ENCODE measurements at places on chromosomes 6 and 20. TPM values are rescaled to one million over a fixed set of nuclear protein-coding genes. Genes with fewer than 3 reads are reported as not detected.

GRCh38 chr6:139364302-139364981 lies 10.0 kb downstream of the CITED2 start:
- peaks cover 25% of the 10 kb centered on the region for H3K4me1 ChIP-seq
- H3K27ac ChIP-seq = no peak overlapping the region
- H3K36me3 ChIP-seq = no peaks in the 10 kb centered on the region
- DNase-seq = no peak
- H3K4me3 ChIP-seq = no peak overlapping the region

DNA sequence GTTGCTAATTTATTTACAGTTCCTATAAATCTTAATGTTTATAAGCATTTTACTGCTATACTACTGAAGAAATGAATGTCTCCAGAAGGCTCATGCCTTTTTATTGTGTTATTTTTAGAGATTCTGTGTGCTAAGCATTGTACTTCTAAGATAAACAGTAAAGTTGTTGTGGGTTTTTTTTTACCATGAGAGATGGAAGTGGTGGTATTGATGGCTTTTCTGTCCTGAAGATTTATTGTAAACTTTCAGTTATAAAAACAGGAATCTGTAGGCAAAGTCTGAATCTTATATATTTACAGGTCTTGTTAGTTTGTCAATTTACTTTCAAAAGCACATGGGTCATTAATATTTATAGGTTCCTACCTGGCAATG lies 246.9 kb downstream of the TMEM242 start:
- H3K36me3 ChIP-seq = peaks cover 4% of the 10 kb centered on the region
- H3K27me3 ChIP-seq = no peaks in the 10 kb centered on the region
- H3K27ac ChIP-seq = no peak overlapping the region
- DNase-seq = no peak

- no peak overlapping the region for H3K27ac ChIP-seq
- no peak for DNase-seq
- H3K27me3 ChIP-seq = no peaks in the 10 kb centered on the region
- no peak overlapping the region for H3K4me3 ChIP-seq
Observed at GRCh38 chr6:42702200-42702599, 20.2 kb downstream of the PRPH2 start.

DNA sequence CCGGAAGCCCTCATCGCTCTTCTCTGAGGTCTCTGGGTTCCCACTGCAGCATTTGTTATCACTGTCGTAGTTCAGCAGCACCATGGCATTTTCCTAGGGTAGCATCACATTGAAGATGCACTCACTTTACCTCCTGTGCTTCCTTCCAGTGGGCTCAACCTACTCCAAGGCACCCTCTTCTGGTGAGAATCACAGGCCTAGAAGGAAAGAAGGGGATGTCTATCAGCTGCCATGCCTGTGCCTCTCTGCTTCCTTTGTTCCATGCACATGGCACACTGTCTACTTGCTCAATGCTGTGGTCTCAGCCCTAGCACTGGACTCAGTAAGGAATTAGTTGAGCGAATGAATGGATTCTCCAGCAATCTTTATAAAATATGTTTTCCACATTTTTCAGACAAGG lies 22.6 kb downstream of the CST4 start:
- H3K27ac ChIP-seq = no peak overlapping the region
- no peaks in the 10 kb centered on the region for H3K27me3 ChIP-seq
- DNase-seq = no peak
- H3K4me1 ChIP-seq = peaks cover 5% of the 10 kb centered on the region

GRCh38 chr20:1332749-1333300 lies 3.9 kb upstream of the SDCBP2 start:
- H3K4me3 ChIP-seq = no peak overlapping the region
- peaks cover 5% of the 10 kb centered on the region for H3K36me3 ChIP-seq
- peaks cover 4% of the 10 kb centered on the region for H3K4me1 ChIP-seq
- no peak for DNase-seq
- no peak overlapping the region for H3K27ac ChIP-seq

- H3K27me3 ChIP-seq = no peaks in the 10 kb centered on the region
- DNase-seq = no peak
- peaks cover 22% of the 10 kb centered on the region for H3K4me1 ChIP-seq
- H3K27ac ChIP-seq = peak overlapping the region; percentile 59
- peaks cover 16% of the 10 kb centered on the region for H3K36me3 ChIP-seq
Observed at GRCh38 chr20:32190616-32191415, 16.7 kb downstream of the PLAGL2 start.

DNA sequence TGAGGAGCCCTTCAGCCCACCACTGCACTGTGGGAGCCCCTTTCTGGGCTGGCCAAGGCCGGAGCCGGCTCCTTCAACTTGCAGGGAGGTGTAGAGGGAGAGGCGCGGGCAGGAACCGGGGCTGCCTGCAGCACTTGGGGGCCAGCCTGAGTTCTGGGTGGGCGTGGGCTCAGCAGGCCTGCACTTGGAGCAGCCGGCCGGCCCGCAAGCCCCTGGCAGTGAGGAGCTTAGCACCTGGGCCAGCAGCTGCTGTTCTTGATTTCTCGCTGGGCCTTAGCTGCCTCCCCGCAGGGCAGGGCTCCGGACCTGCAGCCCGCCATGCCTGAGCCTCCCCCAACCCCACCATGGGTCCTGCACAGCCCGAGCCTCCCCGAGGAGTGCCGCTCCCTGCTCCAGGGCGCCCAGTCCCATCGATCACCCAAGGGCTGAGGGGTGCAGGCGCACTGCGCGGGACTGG lies 101.7 kb upstream of the ADGRB3 start:
- no peak overlapping the region for H3K4me3 ChIP-seq
- H3K27ac ChIP-seq = no peak overlapping the region
- no peaks in the 10 kb centered on the region for H3K4me1 ChIP-seq
- no peaks in the 10 kb centered on the region for H3K36me3 ChIP-seq
- no peak for DNase-seq

DNA sequence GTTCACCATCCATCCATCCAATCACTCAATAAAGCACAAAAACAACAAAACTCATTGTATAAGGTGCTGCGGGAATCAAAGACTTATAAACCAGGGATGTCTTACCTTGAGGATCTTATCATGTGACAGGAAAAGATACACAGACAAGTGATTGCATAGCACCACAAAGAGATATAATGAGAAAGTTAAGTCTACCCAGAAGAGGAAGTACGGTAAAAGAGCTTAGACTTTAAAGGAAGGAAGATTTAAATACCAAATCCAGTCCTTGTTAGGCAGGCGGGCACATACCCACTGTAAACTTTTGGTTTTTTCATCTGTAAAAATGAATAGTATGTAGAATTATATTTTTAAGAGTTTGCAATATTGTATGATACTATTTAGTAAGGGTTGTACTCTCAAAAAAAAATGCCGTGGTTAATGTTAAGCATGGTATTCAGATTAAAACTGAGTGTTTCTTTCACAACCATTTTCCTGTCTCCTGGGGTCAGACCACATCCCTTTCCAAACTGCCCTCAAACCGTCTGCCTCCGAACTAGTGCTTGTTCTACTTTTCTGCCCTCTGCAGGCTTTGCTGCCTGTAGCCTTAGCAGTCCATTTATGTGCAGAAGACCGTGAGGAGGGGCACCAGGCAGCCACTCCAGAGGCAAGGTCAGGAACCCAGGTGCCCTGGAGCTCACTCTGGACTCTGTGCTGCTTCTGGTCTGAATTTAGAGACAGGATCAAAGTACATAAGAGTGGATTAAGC lies 179.5 kb upstream of the SYNDIG1 start:
- H3K4me1 ChIP-seq = no peaks in the 10 kb centered on the region
- peaks cover 19% of the 10 kb centered on the region for H3K27me3 ChIP-seq
- DNase-seq = no peak
- H3K4me3 ChIP-seq = no peak overlapping the region
- H3K36me3 ChIP-seq = no peaks in the 10 kb centered on the region
- H3K27ac ChIP-seq = no peak overlapping the region

DNA sequence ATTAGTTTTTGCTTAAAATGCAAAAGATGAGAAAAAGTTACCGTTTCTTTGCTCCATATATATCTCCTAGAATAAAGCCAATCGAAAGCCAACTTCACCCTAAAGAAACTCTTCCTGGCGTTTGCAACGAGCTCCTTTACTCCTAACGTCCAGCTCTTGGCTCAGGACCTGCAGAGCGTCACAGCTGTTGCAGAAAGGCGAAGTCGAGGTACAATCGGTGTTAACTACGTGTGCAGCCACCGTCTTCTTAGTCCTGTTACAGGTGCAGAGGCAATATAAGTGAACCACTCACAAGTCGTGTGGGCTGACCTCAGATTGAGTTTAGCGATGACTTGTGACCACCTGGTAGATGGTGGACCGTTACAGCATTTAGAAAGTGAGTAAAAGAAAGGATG lies 113.1 kb downstream of the TRIM27 start:
- DNase-seq = no peak
- peak overlapping the region; percentile 6 for H3K4me3 ChIP-seq
- H3K36me3 ChIP-seq = no peaks in the 10 kb centered on the region
- peaks cover 97% of the 10 kb centered on the region for H3K27me3 ChIP-seq
- peaks cover 16% of the 10 kb centered on the region for H3K4me1 ChIP-seq
- H3K27ac ChIP-seq = no peak overlapping the region

DNA sequence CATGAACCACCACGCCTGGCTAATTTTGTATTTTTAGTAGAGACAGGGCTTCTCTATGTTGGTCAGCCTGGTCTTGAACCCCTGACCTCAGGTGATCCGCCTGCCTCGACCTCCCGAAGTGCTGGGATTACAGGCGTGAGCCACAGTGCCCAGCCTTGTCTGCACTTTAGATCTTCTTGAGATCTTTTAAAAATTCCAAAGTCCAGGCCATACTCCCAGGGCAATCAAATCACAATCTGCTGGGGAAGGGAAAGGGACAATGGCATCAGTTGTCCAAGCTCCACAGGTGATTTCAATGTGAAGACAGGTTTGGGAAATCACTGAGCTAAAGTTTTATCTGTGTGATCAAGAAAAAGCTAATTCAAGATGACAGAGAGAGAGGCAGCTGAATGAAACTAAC lies 16.9 kb downstream of the NCOA6 start:
- no peaks in the 10 kb centered on the region for H3K27me3 ChIP-seq
- peaks cover 5% of the 10 kb centered on the region for H3K4me1 ChIP-seq
- no peak overlapping the region for H3K4me3 ChIP-seq
- H3K36me3 ChIP-seq = peaks cover 18% of the 10 kb centered on the region

DNA sequence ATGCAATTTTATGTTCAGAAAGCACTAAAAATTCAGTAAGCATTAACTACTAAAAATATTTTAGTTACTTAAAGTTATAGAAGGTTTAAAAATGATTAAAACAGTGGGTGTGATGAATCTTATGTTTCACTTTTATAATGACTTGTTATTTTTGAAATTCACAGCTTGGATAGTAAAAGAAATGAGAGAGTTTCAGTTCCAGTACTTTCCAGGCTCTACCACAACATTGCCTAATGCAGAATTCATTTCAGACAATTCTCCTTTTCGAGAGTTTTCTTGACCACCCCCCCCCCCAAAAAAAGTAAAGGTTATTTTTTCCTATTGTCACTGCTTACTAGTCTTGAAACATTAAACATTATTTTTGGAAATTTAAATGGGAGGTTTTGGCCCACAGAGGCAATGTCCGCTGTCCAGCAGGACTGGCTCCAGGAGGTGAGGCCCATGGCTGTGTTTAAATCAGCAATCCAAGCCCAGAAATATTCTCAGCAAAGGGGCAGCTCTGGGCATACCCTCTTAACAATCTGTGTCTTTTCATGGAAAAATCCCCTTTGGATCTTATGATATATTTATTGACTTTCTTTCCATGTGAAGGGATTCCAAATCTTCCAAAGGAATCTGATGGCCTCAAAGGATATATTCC lies 519.9 kb downstream of the MAFB start:
- H3K27ac ChIP-seq = no peak overlapping the region
- no peak overlapping the region for H3K4me3 ChIP-seq
- H3K27me3 ChIP-seq = no peaks in the 10 kb centered on the region
- no peak for DNase-seq
- H3K36me3 ChIP-seq = no peaks in the 10 kb centered on the region

- H3K4me1 ChIP-seq = peaks cover 9% of the 10 kb centered on the region
- no peaks in the 10 kb centered on the region for H3K36me3 ChIP-seq
- peak overlapping the region; percentile 73 for H3K27ac ChIP-seq
- no peak for DNase-seq
- H3K27me3 ChIP-seq = no peaks in the 10 kb centered on the region
Observed at GRCh38 chr6:8658416-8658815, 223.1 kb upstream of the SLC35B3 start.

GRCh38 chr6:107272246-107272645 lies 156.9 kb upstream of the BEND3 start:
- peaks cover 2% of the 10 kb centered on the region for H3K36me3 ChIP-seq
- no peak overlapping the region for H3K27ac ChIP-seq
- no peak overlapping the region for H3K4me3 ChIP-seq
- no peaks in the 10 kb centered on the region for H3K27me3 ChIP-seq
- DNase-seq = no peak
- H3K4me1 ChIP-seq = peaks cover 8% of the 10 kb centered on the region

DNA sequence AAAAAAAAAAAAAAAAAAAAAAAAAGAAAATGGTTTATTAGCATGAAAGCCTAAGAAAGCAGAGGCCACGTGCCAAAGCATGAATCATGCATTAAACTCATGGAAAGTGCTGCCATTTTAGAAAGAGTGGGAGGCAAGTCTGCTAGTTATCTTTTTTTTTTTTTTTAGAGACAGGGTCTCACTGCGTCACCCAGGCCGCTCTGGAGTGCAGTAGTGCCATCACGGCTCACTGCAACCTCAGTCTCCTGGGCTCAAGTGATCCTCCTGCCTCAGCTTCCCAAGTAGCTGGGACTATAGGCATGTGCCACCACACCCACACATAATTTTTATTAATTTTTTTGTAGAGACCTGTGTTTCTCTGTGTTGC lies 5.2 kb downstream of the VWA7 start:
- H3K4me1 ChIP-seq = peaks cover 10% of the 10 kb centered on the region
- peaks cover 2% of the 10 kb centered on the region for H3K36me3 ChIP-seq
- no peaks in the 10 kb centered on the region for H3K27me3 ChIP-seq
- no peak for DNase-seq

GRCh38 chr6:2190661-2191389 lies 54.6 kb downstream of the GMDS start:
- H3K36me3 ChIP-seq = no peaks in the 10 kb centered on the region
- no peak for DNase-seq
- peaks cover 3% of the 10 kb centered on the region for H3K4me1 ChIP-seq
- H3K27ac ChIP-seq = no peak overlapping the region
- no peak overlapping the region for H3K4me3 ChIP-seq
- H3K27me3 ChIP-seq = peaks cover 3% of the 10 kb centered on the region

The OARD1 gene
- total RNA-seq = 45.7 TPM

The PKIG gene
- total RNA-seq = 34.4 TPM

The RAB44 gene
- not detected for total RNA-seq

The ENPP3 gene
- total RNA-seq = not detected

The ME1 gene
- total RNA-seq = 9.5 TPM

The SAMD10 gene
- total RNA-seq = 12.8 TPM

The FNDC11 gene
- 2.6 TPM for total RNA-seq

The DEFB129 gene
- total RNA-seq = not detected

The TAGAP gene
- not detected for total RNA-seq

The OPRL1 gene
- total RNA-seq = 1.5 TPM

The MACROD2 gene
- 6.4 TPM for total RNA-seq

The PRDM13 gene
- total RNA-seq = not detected

The TGM6 gene
- total RNA-seq = not detected

All from progenitor cell of endocrine pancreas (in vitro differentiated cells).